ENCODE measurements at places on chromosomes 6 and 20. TPM values are rescaled to one million over a fixed set of nuclear protein-coding genes. Genes with fewer than 3 reads are reported as not detected.

Gene ALDH5A1
- 11.2 TPM for total RNA-seq

DNA sequence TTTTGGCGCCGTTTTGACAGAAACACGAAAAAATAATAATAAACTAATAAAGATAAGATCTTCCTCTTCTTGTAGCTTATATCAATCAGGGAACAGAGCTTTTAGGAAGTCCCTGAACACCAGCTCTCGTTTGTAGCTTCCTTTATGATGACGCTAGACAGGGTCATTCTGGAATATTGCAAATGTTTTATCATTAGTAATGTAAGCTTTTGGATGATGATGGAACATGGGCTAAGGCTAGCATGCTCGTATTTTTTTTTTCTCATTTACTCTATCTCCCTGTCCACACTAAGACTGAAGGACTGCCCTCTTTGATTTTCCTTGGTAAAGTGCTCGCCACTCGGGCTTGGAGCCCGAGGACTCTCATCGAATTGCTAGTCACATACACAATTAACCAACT is 22.1 kb upstream of the POM121L2 start:
- H3K4me1 ChIP-seq = no peaks in the 10 kb centered on the region
- DNase-seq = no peak
- no peaks in the 10 kb centered on the region for H3K36me3 ChIP-seq
- no peak overlapping the region for H3K27ac ChIP-seq

- peaks cover 7% of the 10 kb centered on the region for H3K27me3 ChIP-seq
- DNase-seq = no peak
- H3K27ac ChIP-seq = no peak overlapping the region
- H3K4me1 ChIP-seq = peaks cover 4% of the 10 kb centered on the region
Observed at GRCh38 chr6:71887006-71887743, 825 bp downstream of the RIMS1 start.

Gene TREML1
- 1.2 TPM for total RNA-seq

Gene SLC9A8
- 7.8 TPM for total RNA-seq

- no peak overlapping the region for H3K4me3 ChIP-seq
- no peaks in the 10 kb centered on the region for H3K36me3 ChIP-seq
- no peak overlapping the region for H3K27ac ChIP-seq
- no peaks in the 10 kb centered on the region for H3K27me3 ChIP-seq
Observed at GRCh38 chr20:10953437-10953836, 279.6 kb upstream of the JAG1 start.

DNA sequence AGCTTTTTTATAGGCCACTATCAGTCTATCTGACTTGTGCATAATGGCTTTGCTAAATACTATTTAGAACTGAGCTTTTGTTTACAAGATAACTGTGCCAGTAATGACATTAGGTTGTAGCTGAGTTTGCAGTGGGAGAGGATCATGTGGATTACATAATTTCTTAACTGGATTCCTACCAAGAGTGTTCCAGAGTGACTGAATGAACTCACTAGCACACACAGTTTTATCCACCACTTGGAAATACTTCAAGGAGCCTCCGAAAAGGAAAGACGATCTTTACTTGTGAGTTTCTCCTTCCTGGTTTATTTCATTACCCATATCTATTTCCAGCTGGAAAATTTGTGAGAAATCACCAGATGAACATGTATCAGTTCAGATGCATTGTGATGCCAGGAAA is 10.9 kb upstream of the SYNE1 start:
- no peak overlapping the region for H3K27ac ChIP-seq
- no peaks in the 10 kb centered on the region for H3K4me1 ChIP-seq
- DNase-seq = no peak
- H3K36me3 ChIP-seq = no peaks in the 10 kb centered on the region

Gene STMN3
- total RNA-seq = 18.2 TPM
